Peyer's patch (tissue), 4 donors: ENCODE measurements at places on chromosomes 11 and 22.
A peak's percentile ranks its signal among the peaks of the same experiment; 100 is the strongest.

DNA sequence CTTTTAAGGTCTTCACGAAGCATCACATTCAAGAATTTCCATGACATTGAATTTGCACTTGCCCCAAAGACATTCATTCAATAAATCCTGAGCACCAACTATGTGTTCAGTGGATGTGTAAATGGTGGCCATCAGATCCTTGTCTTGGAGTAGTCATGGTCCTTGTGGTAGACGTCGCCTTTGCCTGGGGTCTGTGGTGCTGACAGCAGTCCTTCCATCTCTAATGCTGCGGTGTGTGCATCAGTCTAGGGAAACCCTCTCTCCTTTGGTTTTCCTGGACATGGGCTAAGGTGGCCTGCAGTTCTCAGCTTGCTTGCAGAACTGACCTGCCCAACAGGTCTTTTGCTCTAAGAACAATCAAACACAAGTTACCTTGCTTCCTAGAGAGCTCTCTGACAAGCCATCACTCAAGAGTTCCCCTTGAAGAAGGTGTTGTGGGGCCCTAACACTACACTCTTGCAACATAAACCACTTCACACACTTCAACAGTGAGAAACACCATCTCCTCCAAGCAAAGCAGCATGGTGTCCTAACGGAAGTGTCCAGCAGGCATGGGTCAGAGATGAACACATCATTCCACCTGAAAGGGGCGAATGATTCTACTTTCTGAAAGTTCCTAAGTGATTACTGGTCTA is 72.1 kb downstream of the BUD13 start:
- H3K4me1 ChIP-seq, result no peaks in the 10 kb centered on the region
- no peaks in the 10 kb centered on the region for H3K27me3 ChIP-seq
- no peaks in the 10 kb centered on the region for H3K36me3 ChIP-seq
- H3K4me3 ChIP-seq, result no peak overlapping the region

DNA sequence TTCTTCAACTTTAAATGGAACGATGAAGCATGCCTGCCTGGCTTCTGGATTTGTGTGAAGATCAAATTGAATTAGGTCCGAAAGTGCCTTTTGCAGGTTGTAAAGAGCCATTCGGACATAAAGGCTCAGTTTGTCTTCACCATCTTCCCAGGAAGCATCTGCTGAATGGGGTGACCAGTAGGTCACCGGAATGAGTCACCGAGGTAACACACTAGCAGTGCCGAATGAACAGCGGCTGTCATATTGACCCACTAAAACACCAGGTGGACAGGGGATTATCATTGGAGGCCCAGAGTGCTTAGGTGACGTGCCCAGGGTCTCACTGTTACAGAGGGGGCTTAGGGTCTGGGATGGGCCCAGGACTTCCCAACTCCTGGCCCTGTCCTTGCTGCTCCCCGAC is 43.1 kb upstream of the MYH9 start:
- no peak for DNase-seq
- H3K27me3 ChIP-seq, result no peaks in the 10 kb centered on the region
- H3K36me3 ChIP-seq, result no peaks in the 10 kb centered on the region
- no peaks in the 10 kb centered on the region for H3K4me1 ChIP-seq

DNA sequence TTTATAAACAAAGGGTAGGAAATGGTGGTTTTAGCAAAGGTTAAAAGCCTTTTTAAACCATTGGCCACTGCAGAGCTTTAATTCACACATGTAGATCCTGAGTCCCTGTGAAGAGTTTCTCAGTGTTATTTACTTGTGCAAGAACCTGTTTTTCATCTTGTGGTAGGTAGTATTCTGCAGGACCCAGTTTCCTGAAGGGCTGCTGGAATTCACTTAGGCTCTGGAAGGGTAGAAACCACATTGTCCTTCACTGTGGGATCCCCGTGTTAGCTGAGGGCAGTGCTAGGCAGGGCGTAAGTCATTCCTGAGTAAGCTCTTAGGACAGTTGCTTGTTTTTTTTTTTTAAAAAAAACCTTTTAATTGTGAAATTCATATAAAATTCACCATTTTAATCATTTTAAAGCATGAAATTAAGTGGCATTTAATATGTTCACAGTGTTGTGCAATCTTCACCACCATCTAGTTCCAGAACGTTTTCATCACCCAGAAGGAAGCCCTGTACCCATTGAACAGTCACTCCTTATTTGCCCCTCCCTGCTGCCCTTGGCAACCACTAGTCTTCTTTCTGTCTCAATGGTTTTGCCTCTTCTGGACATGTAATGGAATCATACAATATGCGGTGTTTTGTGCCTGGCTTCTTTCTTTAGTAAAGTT is 77.7 kb downstream of the C22orf31 start:
- DNase-seq, result no peak
- no peak overlapping the region for H3K4me3 ChIP-seq
- no peak overlapping the region for H3K27ac ChIP-seq
- no peaks in the 10 kb centered on the region for H3K27me3 ChIP-seq
- no peaks in the 10 kb centered on the region for H3K36me3 ChIP-seq
- H3K4me1 ChIP-seq, result no peaks in the 10 kb centered on the region

DNA sequence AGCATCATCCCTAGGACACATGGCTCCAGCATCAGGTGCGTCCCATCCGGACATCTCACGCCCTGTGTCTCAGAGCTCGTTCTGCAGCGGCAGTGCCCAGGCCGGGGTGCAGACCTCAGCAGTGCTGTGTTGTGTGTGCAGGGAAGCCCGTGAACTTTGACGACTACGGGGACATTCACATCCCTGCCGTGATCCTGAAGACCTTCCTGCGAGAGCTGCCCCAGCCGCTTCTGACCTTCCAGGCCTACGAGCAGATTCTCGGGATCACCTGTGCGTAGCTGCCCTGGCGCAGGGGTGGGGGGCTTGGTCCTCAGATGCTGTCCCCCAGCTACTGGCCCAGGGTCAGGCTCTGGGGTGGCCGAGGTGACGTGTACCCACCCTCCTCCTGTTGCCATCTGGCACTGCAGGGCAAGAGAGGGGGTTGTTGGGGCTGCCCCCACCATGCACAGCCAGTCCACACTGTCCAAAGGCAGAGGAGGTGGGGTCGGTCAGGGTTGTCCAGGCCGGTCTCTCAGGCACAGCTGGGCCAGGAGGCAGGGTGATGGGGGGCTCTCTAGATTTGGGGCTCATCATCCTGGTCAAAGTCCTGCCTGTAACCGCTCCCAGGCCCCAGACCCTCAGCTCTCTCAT is 96.5 kb downstream of the ARHGAP8 start:
- H3K36me3 ChIP-seq, result no peaks in the 10 kb centered on the region
- no peak overlapping the region for H3K4me3 ChIP-seq
- DNase-seq, result no peak
- no peaks in the 10 kb centered on the region for H3K4me1 ChIP-seq
- H3K27ac ChIP-seq, result no peak overlapping the region

DNA sequence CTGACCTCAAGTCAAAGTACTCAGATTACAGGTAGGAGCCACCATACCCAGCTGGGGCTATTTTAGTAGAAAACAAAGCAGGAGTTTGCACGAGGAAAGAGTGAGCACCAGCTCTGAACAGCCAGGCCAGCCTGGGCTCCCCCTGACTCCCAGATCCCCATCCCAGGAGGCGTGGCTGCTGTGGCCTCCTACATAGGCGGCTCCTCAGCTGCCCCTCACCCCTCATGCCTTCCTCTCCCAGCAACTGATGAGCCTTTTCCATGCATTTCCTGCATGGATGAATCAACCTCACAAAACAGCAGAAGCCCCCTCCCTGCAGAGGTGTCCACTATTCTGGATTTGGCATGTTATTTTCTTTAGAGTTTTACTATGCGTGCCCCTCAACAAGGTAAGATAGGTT is 10.5 kb upstream of the FLRT1 start:
- H3K36me3 ChIP-seq, result no peaks in the 10 kb centered on the region
- no peak for DNase-seq
- H3K4me1 ChIP-seq, result no peaks in the 10 kb centered on the region
- H3K4me3 ChIP-seq, result no peak overlapping the region
- H3K27ac ChIP-seq, result no peak overlapping the region

DNA sequence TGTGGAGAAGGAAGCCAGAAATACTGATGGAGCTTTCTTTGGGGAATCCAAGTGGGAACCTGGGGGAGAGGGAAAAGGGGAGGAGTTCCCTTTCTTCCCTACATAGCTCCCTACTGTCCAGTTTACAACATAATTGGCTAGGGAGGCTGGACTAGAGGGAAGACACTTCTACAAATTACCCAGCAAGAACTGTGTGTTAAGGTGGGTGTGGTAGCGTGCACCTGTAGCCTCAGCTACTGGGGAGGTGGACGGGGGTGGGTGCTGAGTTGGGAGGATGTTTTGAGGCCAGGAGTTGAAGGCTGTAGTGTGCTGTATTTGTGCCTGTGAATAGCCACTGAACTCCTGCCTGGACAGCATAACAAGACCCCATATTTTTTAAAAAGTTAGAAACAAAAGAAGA is 74.0 kb downstream of the NAV2 start:
- no peak for DNase-seq
- no peak overlapping the region for H3K4me3 ChIP-seq
- H3K36me3 ChIP-seq, result no peaks in the 10 kb centered on the region
- no peak overlapping the region for H3K27ac ChIP-seq
- H3K4me1 ChIP-seq, result no peaks in the 10 kb centered on the region
- no peaks in the 10 kb centered on the region for H3K27me3 ChIP-seq

GRCh38 chr11:105144887-105145286 is 5.3 kb upstream of the CARD18 start:
- no peak overlapping the region for H3K4me3 ChIP-seq
- H3K27me3 ChIP-seq, result no peaks in the 10 kb centered on the region
- DNase-seq, result no peak
- no peak overlapping the region for H3K27ac ChIP-seq
- no peaks in the 10 kb centered on the region for H3K4me1 ChIP-seq
- no peaks in the 10 kb centered on the region for H3K36me3 ChIP-seq

DNA sequence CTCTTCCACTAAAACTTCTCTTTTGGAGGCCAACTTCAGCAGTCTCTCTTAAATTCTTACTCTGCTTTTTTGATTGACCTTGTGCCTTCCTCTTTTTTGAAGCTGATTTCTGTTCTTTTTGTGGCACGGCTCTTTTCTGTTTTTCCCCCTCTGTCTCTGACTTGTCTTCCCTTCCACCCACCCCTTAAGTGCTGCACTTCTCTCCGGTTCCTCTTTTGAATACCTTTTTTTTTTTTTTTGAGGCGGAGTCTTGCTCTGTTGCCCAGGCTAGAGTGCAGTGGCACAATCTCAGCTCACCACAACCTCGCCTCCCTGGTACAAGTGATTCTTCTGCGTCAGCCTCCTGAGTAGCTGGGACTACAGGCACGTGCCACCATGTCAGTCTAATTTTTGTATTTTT is 211.9 kb downstream of the BLID start:
- DNase-seq, result no peak
- no peaks in the 10 kb centered on the region for H3K4me1 ChIP-seq
- no peak overlapping the region for H3K27ac ChIP-seq
- no peak overlapping the region for H3K4me3 ChIP-seq
- H3K36me3 ChIP-seq, result no peaks in the 10 kb centered on the region

GRCh38 chr22:44524806-44525205 is 26.8 kb upstream of the RTL6 start:
- H3K27me3 ChIP-seq, result no peaks in the 10 kb centered on the region
- no peak overlapping the region for H3K27ac ChIP-seq
- no peaks in the 10 kb centered on the region for H3K4me1 ChIP-seq
- no peak for DNase-seq
- no peaks in the 10 kb centered on the region for H3K36me3 ChIP-seq

- no peaks in the 10 kb centered on the region for H3K27me3 ChIP-seq
- no peaks in the 10 kb centered on the region for H3K4me1 ChIP-seq
- DNase-seq, result no peak
- H3K36me3 ChIP-seq, result no peaks in the 10 kb centered on the region
- H3K27ac ChIP-seq, result no peak overlapping the region
Measured at GRCh38 chr11:103959279-103959942, 77.0 kb upstream of the DDI1 start.

DNA sequence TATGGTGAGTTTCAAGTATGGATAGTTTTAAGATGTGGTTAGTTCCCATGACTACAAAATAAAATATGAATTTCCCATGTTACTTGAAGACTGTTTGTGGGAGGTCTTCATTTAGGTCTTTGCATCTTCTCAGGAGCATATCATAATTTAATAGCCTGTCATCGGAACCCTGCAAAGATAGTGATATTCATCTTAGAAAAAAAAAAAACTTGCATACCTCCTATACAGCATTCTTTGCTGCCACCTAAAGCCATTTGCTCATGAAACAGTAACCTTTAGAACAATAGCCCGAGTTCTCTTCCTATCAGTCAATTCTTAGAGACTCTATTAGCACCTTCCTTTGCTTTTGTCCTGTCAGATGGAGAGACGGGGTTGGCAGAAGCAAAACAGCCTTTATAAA is 75.3 kb downstream of the ARFGAP2 start:
- no peak for DNase-seq
- no peaks in the 10 kb centered on the region for H3K4me1 ChIP-seq
- H3K4me3 ChIP-seq, result no peak overlapping the region
- H3K36me3 ChIP-seq, result no peaks in the 10 kb centered on the region

DNA sequence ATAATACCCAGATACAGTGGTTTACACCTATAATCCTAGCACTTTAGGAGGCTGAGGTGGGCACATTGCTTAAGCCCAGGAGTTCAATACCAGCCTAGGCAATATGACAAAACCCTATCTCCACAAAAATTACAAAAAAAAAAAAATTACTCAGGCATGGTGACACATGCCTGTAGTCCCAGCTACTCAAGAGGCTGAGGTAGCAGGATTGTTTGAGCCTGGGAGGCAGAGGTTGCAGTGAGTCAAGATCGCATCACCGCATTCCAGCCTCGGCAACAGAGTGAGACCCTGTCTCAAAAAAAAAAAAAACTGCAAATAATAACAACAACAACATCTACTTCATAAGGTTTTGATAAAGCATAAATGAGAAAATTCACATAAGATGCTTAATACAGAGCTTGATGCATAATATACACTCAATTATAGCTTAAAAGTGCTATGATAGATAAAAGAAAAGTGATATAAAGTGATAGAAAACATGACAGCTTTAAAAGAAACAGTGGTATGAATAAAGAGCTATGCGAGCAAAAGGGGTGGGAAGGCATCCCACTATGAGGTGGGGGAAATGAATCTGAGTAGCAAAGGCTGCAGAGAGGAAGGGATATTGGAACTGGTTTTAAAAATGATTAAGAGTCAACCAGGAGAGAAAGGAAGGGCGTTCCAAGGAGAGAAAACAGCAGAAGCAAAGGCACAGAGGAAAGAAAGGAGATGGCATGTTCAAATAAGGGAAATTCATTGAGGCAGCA is 197.6 kb downstream of the KIF18A start:
- no peaks in the 10 kb centered on the region for H3K4me1 ChIP-seq
- DNase-seq, result no peak

- H3K27ac ChIP-seq, result no peak overlapping the region
- no peak for DNase-seq
- no peak overlapping the region for H3K4me3 ChIP-seq
- no peaks in the 10 kb centered on the region for H3K4me1 ChIP-seq
- no peaks in the 10 kb centered on the region for H3K27me3 ChIP-seq
Measured at GRCh38 chr11:17927681-17928343, 85.0 kb downstream of the SERGEF start.

- peak overlapping the region; percentile 9 for H3K27ac ChIP-seq
- peaks cover 6% of the 10 kb centered on the region for H3K4me1 ChIP-seq
- peak; percentile 79 for DNase-seq
Measured at GRCh38 chr22:37267135-37267587, 15.1 kb upstream of the CYTH4 start.

DNA sequence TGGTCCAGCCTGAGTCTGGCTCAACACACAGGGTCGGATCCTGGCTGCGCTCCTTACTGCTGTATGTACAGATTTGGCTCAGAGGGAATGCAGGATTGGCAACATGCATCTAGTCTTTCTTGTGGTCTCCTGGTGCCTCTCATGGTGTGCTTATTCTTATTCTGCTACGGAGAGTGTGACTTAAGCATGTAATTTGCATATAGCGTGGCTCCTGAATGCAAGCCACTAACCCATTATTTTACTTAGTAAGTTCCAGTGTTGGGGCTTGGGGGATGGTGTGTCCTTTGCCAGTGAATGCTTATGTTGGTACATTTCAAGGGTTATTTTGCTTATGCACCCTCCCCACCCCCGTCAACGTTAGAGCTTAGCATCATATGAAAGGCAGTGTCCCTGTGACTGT is 51.2 kb downstream of the PTPRJ start:
- H3K4me1 ChIP-seq, result peaks cover 25% of the 10 kb centered on the region
- H3K27me3 ChIP-seq, result no peaks in the 10 kb centered on the region
- DNase-seq, result no peak
